ENCODE measurements at places on chromosomes 2 and 18. TPM values are rescaled to one million over a fixed set of nuclear protein-coding genes. Genes with fewer than 3 reads are reported as not detected.

GRCh38 chr18:54506516-54507261 lies 84.4 kb upstream of the DYNAP start:
- no peak for DNase-seq

- peak; percentile 3 for DNase-seq
Measured at GRCh38 chr2:101655702-101656422, 41.6 kb upstream of the MAP4K4 start.

GRCh38 chr2:18932853-18933252 lies 343.5 kb upstream of the NT5C1B start:
- no peak for DNase-seq

DNA sequence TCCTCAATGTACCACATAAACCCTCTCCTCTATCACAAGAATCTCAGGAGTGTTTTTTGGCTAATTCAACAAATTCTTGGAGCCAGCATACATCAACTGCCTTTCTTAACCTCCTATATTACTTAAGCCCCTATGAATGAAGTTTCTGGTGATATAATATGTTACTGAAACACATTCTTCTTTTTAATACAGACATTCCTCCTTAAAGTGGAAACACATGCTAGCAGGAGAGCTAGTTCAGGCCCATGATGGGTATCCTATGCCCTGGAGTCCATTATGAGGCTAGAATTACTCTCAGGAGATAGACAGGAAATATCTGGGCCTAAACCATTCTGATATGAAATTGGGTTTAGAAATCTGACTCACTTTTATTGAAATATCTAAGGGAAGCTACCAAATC lies 26.6 kb upstream of the RMDN2 start:
- DNase-seq, result no peak

DNA sequence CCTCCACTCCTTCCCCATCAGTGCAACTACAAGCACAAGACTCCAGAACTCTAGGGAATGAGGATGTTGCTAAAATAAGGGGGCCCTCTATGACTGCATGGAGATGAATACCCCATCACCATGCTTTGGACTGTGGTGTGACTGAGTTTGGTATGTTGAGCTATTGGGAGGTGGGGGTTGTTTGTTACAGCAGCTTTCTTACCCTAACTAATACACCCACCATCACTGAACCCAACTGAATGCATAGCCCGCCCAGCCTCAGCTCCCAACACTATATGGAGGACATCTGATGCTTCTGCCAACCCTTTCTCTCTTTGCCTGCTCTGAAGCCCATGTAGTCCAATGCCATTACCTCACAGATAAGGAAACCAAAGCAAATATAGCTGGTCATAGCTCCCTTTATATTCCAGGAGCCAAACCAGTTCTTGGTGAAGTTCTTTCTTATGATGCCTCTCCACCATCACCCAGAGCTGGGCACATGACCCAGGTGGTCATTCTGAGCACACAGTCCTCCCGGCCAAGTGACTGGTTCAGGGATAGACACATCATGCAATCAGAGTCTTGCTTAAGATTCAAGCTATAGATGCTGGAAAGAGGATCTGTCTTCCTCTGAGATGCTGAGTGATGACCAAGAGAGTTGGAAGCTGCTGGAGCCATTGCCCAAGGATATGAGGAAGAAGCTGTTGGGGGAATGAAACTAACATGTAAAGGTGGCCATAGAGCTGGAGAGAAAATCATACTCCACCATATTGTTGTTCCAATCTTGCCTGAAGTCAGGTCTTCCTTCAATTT lies 155.6 kb upstream of the HAAO start:
- DNase-seq, result no peak

DNA sequence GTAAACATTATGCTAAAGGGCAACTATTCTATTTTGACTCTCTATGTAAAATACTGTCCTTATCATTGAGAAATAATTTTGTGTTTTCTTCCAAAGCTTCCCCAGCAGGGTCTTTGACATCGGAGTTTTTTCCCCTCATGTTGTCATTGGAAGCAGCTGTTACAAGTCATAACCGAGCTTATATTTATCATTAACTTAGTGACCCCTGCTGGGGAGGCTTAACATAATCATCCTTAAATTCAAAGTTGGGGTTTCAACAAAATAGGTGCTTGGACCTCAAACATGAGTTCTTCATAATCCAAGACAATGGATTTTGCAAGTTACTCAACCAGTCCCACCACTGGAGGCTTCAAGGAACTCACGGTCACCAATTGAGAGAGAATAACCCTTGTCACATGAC lies 330.9 kb downstream of the DCC start:
- DNase-seq, result no peak

GRCh38 chr18:75216212-75216910 lies 5.8 kb downstream of the TSHZ1 start:
- DNase-seq, result no peak

The WDR7 gene
- total RNA-seq, result 11.9 TPM
